ENCODE measurements at places on chromosomes 7 and 10.

DNA sequence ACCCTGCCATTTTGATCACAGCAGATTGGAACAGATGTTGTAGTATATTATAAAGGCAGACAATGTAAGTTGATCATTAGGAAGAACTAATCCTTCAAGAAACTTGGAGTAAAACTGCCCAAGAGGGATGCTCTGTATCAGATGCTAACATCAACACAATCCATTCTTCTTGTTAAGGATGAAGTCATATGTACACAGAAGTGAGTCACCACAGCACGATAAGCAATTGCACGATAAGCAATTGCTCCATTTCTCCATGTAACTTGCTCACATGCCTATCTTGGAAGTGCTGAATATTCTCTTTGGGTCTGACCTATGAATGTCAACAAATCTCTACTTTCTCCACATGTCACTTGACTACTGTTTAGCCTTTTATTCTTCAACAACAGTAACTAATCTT lies 41.5 kb upstream of the DMTF1 start:
- no peak for DNase-seq

DNA sequence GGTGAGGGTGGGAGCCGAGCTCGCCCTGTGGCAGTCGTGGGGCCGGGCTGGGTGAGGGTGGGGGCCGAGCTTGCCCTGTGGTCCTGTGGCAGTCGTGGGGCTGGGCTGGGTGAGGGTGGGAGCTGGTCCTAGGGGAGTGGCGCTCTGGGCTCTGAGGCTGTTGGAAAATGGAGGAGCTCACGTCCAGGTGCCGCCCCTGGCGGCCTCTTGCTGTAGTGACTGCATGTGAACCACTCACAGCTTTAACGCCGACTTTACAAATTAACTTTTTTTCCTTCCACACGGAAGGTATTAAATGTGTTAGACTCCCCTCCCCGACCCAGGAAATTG lies 312.6 kb downstream of the WDR37 start:
- peak; percentile 54 for DNase-seq

GRCh38 chr10:71038921-71039320 lies 150.6 kb upstream of the PCBD1 start:
- no peak for DNase-seq

- DNase-seq = no peak
These were observed 37.0 kb upstream of the LCOR start for GRCh38 chr10:96794836-96795733.

All from right forelimb (tissue), 1 donor.